Activated T-helper 1 cell treated with anti-CD3 and anti-CD28 coated beads, Interleukin-2, amount 50 U/mL, for 16 hours (primary cell): ENCODE measurements at places on chromosomes 3 and 15.

GRCh38 chr3:48465237-48465530 lies 18.6 kb downstream of the ATRIP start:
- no peak for DNase-seq

GRCh38 chr3:117633207-117633606 lies 923.6 kb downstream of the TUSC7 start:
- no peak for DNase-seq

- peak; percentile 10 for DNase-seq
Measured at GRCh38 chr15:68819495-68820294, 1.0 kb downstream of the ANP32A start.

DNA sequence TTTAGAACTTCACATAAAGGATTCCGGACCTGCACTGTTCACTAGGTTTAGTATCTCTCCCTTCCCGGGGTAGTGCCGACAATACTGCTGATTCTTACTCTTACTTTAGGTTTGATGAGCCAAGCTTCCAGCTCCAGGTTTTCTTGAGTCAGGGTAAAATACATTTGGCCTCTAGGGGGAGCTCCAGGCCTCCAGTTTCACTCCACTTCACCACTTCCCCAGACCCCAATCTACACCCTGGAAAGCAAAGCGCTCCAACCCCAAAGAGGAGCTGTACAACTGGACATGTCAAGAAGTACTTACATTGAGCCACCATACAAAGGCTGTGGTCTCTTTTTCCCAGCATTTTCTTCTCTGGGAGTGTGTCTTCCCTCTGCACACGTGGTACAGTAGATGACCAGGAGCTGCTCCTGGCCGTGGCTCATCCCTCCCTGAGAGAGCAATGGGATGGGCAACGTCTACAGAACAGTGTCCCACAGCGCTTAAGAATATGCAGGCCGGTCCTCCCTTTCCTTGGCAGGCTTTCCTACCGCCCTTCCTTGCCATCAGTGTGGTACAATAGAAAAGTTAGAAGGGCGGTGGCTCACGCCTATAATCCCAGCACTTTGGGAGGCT lies 93.9 kb upstream of the CCDC80 start:
- peak; percentile 36 for DNase-seq

- no peak for DNase-seq
Measured at GRCh38 chr3:196274585-196274984, 12.9 kb downstream of the PCYT1A start.

DNA sequence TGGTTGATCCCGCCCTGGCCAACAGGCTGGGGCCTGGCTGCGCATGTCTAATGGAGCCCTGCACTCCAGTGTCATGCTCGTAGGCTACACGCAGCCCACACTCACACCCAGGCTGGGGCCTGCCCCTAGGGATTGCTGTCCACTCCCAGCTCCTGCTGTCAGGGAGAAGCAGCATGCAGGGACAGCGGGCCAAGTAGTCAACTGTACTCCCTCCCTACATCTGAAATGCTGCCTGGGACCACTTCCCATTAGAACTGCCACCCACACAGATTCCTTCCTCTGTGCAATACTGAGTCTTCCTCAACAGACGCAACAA lies 16.1 kb downstream of the ALS2CL start:
- no peak for DNase-seq

DNA sequence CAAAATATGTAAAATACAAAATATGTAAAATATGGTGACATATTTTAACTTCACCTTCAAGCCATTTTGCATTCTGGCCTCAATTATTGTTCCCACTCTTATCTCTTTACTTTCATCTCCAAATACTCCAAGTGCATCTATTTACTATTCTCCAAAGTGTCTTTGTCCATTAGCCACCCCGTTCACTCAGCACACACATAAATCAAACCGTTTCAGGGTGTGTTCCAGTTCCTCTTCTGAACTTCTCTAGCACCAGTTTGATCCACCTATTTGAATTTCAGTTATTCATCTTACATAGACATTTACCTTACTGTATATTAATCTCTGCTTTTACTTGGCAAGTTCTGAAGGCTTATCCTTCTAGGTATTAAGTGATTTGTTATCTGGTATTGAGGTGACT lies 45.1 kb downstream of the SGO1 start:
- DNase-seq, result no peak

DNA sequence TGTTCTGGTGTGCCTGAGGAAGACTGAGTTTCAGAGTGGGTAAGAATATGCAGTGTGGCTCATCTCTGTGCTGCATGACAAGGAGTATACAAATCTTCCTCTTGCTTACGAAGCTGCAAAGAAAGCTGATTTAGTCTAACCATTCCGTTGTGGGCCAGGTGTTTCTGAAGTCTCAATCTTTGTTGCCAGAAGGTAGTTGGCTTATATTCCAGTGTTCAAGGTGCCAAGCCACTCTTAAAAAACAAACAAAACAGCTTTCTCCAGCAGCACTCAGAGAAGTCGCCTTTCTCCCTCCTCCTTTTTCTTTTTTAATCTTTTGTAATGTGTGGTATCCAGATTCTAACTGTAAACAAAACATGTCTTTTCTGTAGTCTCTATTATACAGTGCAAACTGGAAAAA lies 872.4 kb downstream of the NAALADL2 start:
- no peak for DNase-seq

GRCh38 chr15:59174835-59175831 lies 31.5 kb upstream of the LDHAL6B start:
- DNase-seq, result peak; percentile 4

GRCh38 chr3:100023595-100023994 lies 90.7 kb downstream of the FILIP1L start:
- DNase-seq, result no peak

- DNase-seq, result no peak
Measured at GRCh38 chr3:195198426-195199346, 72.3 kb downstream of the XXYLT1 start.

- DNase-seq, result no peak
Measured at GRCh38 chr15:92141607-92142006, 252.1 kb upstream of the ST8SIA2 start.

DNA sequence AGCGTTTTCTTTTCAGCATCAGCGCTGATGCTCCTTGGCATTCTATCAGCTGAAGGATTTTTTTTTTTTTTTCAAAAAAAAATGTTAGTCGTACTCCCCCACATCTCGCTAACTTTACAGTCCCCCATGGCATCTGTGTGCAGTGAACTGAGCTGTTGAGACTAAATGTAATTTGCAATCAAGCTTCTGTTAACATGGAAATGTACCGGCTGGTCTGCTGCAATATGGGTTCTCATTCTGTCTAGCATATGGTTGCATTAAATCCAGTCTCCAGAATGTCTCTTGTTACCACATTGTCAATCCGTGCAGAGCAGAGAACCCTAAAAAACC lies 32.2 kb upstream of the TPRG1 start:
- no peak for DNase-seq

DNA sequence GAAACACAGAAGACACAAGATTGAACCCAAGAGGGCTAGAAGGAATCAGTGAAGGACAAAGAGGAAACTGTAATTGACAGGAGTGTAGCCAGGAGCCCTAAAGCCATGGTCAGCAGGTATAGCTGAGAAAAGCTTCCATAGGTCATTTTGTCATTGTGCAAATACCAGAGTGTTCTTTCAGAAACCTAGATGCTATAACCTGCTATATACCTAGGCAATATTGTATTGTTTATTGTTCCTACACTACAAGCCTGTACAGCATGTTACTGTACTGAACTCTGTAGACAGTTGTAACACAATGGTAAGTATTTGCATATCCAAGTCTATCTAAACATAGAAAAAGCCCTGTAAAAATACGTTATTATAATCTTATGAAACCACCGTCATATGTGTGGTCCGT lies 119.3 kb upstream of the LRRFIP2 start:
- DNase-seq, result no peak

- DNase-seq, result no peak
Measured at GRCh38 chr15:49423901-49424550, 984 bp downstream of the FGF7 start.

GRCh38 chr3:187889601-187890404 lies 144.5 kb upstream of the BCL6 start:
- no peak for DNase-seq

DNA sequence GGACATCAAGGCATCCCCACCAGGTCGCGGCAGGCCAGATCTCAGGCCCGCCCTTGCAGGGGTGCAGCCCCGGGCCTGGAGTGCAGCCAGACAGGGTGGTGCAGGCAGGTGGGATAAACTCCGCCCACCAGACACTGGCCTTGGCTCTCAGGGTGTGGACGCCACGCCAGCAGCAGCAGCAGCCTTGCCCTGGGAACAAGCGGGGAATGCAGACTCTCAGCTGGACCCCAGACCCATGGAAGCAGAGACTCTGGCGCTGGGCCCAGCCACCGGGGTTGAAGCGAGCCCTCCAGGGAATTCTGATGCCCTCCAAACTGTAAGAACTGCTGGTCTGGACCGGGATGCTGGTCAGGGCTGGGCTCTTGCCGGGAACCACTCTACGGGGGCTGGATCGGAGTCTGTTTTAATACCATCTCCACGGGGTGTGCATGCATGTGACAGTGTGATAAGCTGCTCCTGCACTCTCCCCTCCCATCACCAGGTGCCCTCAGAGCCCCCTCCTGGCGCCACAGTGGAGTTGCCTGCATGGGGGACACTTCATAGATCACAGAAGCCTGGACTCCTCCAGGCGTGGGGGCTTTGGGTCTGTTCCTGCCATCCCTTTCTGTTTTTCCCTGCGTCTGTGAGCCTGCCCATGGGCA lies 142.7 kb downstream of the NSMCE3 start:
- no peak for DNase-seq

GRCh38 chr15:99554880-99555488 lies 10.8 kb upstream of the MEF2A start:
- no peak for DNase-seq

- no peak for DNase-seq
Measured at GRCh38 chr3:123633530-123633929, 48.7 kb upstream of the HACD2 start.

- no peak for DNase-seq
Measured at GRCh38 chr3:168984872-168985271, 678.6 kb downstream of the MECOM start.

DNA sequence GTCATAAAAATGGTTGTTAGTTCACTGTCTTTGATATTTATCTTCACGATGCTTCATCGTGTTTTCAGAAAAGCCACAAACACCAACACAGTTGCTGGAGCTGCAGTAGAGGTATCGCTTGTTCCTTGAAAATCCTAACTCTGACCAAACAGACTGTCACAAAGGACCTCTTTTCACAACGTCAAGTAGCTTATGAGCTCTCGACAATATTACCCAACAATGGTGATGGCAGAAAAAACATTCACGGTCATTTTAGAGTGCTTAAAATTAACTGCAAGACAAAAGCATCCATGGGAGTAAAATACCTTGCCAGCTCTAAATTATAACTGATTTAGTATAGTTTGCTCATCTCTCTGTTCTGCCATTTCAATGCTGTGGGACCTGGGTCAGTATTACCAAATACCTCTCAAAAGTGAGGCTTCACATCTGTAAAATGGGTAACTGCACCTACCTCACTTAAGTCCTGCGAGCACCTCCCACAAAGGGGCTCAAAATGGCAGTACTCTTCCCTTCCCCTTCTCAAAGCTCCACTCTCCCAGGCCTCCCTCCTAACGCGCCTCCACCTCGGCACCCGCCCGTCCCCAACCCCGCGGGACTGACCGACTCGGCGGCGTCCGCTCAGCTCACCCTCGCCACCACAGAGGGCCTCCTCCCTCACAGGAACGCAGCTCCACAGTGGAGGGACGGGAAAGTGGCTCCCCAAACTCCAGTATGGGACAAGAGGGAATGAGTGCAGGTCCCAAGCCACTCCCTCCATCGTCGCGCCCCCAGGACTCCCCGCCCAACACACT lies 546 bp downstream of the TRIM59 start:
- no peak for DNase-seq

DNA sequence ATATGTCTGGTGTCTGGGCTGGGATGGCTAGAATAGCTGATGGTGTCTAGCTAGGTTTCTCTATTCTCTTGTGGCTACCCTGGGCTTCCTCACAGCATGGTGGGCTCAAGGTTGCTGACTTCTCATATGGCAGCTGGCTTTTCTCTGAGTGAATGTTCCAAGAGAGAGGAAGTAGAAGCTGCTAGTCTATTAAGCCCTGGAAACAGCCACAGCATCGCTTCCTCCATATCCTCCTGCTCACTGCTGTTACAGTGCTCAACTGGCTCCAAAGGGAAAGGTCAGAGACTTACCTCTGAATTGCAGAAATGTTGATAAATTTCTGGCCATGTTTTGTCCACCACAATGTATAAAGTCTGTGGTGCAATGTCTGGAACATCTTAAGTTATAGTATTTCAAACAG lies 299.9 kb upstream of the ADAMTS9 start:
- DNase-seq, result no peak

- DNase-seq, result no peak
Measured at GRCh38 chr3:54909191-54909590, 18.7 kb downstream of the LRTM1 start.

GRCh38 chr3:182979674-182980191 lies 605 bp downstream of the DCUN1D1 start:
- no peak for DNase-seq

GRCh38 chr3:67286586-67286985 lies 288.5 kb downstream of the KBTBD8 start:
- DNase-seq, result no peak

- DNase-seq, result no peak
Measured at GRCh38 chr3:149120051-149120972, 9.1 kb upstream of the HPS3 start.

GRCh38 chr15:44009038-44009437 lies 182.2 kb downstream of the WDR76 start:
- DNase-seq, result no peak

GRCh38 chr3:143608966-143609365 lies 239.3 kb downstream of the SLC9A9 start:
- DNase-seq, result no peak

GRCh38 chr15:64247906-64248541 lies 85.2 kb upstream of the PPIB start:
- DNase-seq, result peak; percentile 5

GRCh38 chr15:84862214-84862975 lies 22.1 kb upstream of the SLC28A1 start:
- no peak for DNase-seq

DNA sequence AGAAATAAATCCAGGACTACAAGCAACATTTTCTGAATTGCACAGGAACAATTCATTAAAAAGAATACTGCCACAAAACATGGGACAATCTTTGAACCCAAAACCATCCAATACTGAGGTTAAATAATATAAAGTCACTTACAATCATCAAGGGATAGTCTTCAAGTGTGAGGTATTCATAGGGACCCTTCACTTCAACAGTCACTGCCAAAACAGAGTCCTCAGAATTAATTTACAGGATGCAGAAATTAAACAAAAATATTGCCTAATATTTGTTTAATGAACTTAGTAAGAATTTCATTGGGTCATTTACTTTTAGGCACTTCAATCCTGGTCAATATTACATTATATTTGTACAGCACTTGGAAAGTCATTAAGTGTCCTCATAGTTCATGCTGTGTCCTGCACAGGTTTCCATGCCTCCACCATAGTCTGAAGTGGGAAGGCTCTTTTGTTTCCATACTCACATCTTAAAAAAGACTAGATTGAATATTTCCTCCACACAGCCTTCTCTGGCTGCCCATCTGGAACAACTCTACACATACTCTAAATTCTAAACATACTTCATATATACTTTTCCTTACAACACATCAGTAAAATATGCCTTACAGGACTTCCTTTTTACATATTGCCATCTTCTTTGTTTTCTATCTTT lies 31.6 kb upstream of the VPS39 start:
- DNase-seq, result no peak
